Activated CD8-positive, alpha-beta T cell treated with anti-CD3 and anti-CD28 coated beads for 36 hours (primary cell): ENCODE measurements at places on chromosomes 13 and 19.

DNA sequence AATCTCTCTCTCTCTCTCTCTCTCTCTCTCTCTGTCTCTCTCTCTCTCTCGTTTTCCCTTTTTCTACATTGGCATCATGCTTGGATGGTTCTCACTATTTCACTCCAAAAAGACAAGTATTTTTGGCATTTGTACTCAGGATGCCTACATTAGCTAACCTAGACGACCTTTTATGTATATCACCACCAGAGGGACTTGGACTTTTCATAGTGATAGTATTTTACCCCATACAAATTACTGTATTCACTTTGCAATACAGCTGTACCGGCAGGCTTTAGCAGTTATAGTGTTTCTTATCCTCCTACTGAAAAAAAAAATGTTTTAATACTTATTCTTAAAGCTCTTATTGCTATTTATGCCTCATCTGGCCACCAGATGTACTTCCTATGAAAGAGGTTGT, 687.2 kb upstream of the KLHL1 start:
- no peak overlapping the region for H3K27ac ChIP-seq
- H3K27me3 ChIP-seq: no peaks in the 10 kb centered on the region
- no peaks in the 10 kb centered on the region for H3K4me1 ChIP-seq
- no peak for DNase-seq
- no peaks in the 10 kb centered on the region for H3K36me3 ChIP-seq

- peaks cover 3% of the 10 kb centered on the region for H3K36me3 ChIP-seq
- no peaks in the 10 kb centered on the region for H3K27me3 ChIP-seq
- peaks cover 19% of the 10 kb centered on the region for H3K4me1 ChIP-seq
- DNase-seq: no peak
- no peak overlapping the region for H3K4me3 ChIP-seq
Observed at GRCh38 chr19:4454747-4455718, 2.6 kb downstream of the UBXN6 start.

DNA sequence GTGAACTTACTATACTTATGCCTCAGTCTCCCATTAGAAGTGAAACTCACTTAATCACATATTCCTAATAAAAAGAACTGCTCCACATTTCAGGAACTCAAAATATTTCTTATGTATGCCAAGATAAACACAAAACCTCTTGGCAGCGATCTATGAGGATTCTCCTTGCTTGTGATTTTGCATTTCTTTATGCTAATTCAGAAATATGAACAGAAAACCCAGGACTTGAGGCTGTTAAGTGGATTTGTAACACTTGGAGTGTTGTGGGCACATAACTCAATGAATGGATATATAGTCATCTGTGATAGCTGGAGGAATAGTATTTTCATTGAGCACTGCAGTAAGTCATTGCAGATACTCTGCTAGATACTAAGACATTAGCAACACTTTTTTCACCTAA, 5.6 kb upstream of the KATNAL1 start:
- no peak for DNase-seq
- H3K27ac ChIP-seq: no peak overlapping the region
- no peak overlapping the region for H3K4me3 ChIP-seq

DNA sequence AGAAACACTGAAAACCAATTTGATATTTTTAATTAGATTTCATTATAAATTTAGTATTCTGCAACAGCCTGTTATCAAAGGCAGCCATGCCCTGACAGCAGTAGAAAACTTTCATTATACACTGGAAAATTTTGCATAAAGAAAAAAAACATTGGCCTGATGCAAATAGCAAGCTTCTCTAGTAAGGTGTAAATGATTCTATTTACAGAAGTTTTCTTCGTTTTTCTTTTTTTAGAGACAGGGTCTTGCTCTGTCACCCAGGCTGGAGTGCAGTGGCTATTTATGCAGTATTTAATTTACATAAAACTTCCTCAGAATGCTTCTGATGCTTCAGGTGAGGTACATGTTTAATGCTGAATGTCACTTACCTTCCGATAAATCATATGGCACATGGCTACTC, 67.0 kb downstream of the ABCC4 start:
- H3K36me3 ChIP-seq: peaks cover 14% of the 10 kb centered on the region
- no peak overlapping the region for H3K4me3 ChIP-seq
- H3K4me1 ChIP-seq: peaks cover 14% of the 10 kb centered on the region

DNA sequence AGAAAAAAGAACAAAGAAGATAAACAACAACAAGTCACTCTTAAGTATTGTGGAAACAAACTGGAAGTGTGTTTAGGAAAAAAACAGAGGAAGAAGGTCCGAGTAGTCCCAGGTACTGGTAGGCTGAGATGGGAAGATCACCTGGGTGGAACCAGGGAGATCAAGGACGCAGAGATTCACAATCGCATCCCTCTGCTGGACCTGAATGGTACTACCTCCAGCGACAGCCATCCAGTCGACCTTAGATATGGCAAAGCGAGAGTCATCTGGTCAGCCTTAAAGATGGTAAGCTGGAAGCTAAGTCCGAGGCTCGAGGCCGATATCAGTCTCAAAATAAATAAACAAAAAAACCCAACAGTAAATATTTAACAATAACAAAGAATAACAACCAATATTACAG, 44.9 kb upstream of the ZNF91 start:
- DNase-seq: peak; percentile 30
- H3K36me3 ChIP-seq: peaks cover 5% of the 10 kb centered on the region
- no peaks in the 10 kb centered on the region for H3K4me1 ChIP-seq
- H3K27me3 ChIP-seq: no peaks in the 10 kb centered on the region
- H3K4me3 ChIP-seq: no peak overlapping the region

GRCh38 chr13:88217883-88218282, 546.7 kb downstream of the SLITRK5 start:
- no peaks in the 10 kb centered on the region for H3K27me3 ChIP-seq
- DNase-seq: no peak
- no peak overlapping the region for H3K4me3 ChIP-seq
- H3K36me3 ChIP-seq: no peaks in the 10 kb centered on the region
- H3K4me1 ChIP-seq: no peaks in the 10 kb centered on the region

- DNase-seq: no peak
- peaks cover 2% of the 10 kb centered on the region for H3K36me3 ChIP-seq
- peaks cover 79% of the 10 kb centered on the region for H3K27me3 ChIP-seq
- H3K4me3 ChIP-seq: no peak overlapping the region
- no peak overlapping the region for H3K27ac ChIP-seq
Observed at GRCh38 chr13:99974939-99975561, 3.5 kb upstream of the ZIC5 start.

DNA sequence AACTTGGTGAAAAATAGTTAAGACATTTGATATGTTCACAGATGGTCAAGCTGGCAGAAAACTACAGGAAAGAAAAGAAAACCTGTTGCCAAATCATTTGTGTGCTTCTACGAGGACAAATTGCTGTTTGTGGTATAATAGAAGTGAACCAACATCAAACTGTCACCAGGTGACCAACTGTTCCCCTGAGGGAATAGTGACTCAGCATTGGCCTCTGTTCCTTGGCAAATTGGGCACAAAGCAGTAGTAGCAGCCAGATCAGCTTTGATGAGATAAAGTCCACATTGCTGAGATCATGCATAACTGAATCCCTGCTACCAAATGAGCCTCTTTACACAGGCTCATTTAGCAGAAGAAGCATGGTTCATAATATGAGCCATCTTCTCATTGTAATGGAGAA, 103.5 kb downstream of the POSTN start:
- no peak for DNase-seq
- H3K4me3 ChIP-seq: no peak overlapping the region
- no peaks in the 10 kb centered on the region for H3K36me3 ChIP-seq
- no peak overlapping the region for H3K27ac ChIP-seq
- no peaks in the 10 kb centered on the region for H3K4me1 ChIP-seq

DNA sequence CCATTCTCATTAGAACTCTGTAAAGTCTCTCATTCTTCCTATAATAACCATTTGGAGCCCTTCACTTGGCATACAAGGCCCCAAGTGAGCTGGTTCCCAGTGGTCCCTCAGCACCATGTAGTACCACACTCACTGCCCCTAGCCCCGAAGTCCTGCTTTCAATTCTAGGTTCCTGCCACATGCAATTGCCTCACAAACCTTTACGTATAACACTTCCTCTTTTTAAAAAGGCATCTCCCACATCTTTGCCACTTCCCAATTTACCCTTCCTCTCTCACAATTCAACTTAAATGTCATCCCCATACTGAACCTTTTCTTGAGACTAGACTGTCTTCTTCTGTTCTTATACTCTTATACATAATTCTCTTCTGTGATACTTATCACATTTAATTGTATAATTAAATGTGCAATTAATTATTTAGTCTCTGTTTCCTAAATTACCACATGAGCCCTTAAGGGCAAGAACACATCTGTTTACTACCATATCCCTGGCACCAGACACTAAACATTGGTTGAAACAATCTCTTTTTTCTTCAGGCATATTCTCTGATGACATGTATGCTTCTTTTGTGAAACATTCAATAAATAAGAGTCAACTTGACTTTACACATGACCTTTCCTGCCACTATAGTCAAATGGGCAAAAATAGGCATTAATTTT, 304.0 kb downstream of the SPRY2 start:
- H3K36me3 ChIP-seq: no peaks in the 10 kb centered on the region
- no peaks in the 10 kb centered on the region for H3K4me1 ChIP-seq
- no peak for DNase-seq
- H3K4me3 ChIP-seq: no peak overlapping the region
- H3K27ac ChIP-seq: no peak overlapping the region
- H3K27me3 ChIP-seq: no peaks in the 10 kb centered on the region

DNA sequence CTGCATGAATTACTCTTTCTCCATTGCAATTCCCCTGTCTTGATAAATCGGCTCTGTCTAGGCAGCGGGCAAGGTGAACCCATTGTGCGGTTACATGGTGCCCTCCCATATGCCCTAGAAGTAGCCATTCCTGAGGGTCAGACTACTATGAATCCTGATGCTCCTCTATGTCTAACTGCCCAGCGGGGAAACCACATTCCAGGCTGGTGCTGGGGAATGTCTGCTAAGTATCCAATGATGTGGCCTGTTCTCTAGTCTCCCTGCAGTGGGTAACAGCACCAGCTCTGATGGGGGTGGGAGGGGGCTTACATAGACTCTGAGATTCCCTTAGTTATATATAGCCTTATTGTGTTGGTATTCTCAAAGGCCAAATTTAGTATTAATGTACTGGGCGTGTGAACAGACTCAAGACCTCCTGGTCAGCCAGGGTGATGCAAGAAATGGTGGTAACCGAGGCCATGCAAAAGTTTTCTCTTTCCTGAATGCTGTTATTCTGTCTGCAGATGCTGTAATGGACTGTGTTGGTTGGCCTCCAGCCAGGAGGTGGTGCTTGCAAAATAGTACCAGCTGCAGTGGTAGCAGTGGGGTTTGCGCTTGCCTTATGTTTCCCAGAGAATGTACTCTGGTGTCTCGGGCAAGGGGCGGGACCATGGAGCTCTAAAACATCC, 564.8 kb upstream of the SLITRK1 start:
- no peak for DNase-seq
- no peaks in the 10 kb centered on the region for H3K27me3 ChIP-seq
- no peaks in the 10 kb centered on the region for H3K36me3 ChIP-seq
- no peaks in the 10 kb centered on the region for H3K4me1 ChIP-seq
- H3K27ac ChIP-seq: no peak overlapping the region

DNA sequence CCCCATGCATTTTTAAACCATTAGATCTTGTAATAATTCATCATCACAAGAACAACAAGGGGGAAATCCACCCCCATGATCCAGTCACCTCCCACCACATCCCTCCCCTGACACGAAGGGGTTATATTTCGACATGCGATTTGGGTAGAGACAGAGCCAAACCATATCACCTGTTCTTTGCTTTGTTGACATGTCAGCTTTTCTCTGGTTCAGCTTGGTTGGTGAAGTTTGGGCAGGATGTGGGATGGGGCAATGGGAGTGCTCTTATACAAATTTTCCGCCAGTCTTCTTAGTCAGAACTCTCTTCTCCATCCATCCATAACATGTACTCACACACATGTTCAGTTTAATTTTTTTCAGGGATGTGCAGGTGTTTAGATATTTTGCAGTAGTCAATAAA, 12.9 kb downstream of the TPP2 start:
- H3K27ac ChIP-seq: peak overlapping the region; percentile 76
- DNase-seq: peak; percentile 45
- H3K36me3 ChIP-seq: peaks cover 62% of the 10 kb centered on the region
- peaks cover 52% of the 10 kb centered on the region for H3K4me1 ChIP-seq
- H3K4me3 ChIP-seq: no peak overlapping the region

DNA sequence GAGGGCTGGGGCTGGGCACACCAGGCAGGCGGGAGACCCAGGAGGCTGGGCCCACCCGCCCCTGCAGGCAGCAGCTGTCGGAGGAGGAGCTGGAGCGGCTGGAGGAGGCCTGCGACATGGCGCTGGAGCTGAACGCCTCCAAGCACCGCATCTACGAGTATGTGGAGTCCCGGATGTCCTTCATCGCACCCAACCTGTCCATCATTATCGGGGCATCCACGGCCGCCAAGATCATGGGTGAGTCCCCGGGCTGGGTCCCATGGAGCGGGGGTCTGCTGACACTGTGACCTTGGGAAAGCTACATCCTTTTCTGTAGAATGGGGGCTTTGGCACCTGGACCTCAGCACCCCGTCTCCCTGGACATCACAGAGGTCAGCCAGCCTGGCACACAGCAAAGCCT, 8.1 kb downstream of the PRPF31 start:
- no peak for DNase-seq
- H3K4me3 ChIP-seq: no peak overlapping the region
- no peak overlapping the region for H3K27ac ChIP-seq
- peaks cover 40% of the 10 kb centered on the region for H3K36me3 ChIP-seq
- H3K27me3 ChIP-seq: no peaks in the 10 kb centered on the region

DNA sequence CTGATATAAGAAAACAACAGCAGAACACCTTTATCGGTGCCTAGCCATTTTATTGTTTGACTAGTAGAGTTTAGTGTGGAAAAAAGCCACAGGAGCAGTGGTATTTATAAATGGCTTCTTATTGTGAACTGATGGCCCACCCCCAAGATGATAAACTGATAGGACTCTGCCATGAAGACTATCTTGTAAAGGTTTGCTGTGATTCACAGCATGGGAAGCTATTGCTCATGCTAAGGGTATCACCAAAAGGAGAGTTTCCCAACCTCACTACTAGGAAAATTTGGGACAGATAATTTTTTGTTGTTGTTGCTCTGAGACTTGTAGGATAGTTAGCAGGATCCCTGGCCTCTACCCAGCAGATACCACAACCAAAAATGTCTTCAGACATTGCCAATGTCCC, 12.0 kb upstream of the SLC7A1 start:
- peaks cover 11% of the 10 kb centered on the region for H3K27me3 ChIP-seq
- DNase-seq: no peak
- H3K27ac ChIP-seq: no peak overlapping the region
- H3K36me3 ChIP-seq: no peaks in the 10 kb centered on the region

DNA sequence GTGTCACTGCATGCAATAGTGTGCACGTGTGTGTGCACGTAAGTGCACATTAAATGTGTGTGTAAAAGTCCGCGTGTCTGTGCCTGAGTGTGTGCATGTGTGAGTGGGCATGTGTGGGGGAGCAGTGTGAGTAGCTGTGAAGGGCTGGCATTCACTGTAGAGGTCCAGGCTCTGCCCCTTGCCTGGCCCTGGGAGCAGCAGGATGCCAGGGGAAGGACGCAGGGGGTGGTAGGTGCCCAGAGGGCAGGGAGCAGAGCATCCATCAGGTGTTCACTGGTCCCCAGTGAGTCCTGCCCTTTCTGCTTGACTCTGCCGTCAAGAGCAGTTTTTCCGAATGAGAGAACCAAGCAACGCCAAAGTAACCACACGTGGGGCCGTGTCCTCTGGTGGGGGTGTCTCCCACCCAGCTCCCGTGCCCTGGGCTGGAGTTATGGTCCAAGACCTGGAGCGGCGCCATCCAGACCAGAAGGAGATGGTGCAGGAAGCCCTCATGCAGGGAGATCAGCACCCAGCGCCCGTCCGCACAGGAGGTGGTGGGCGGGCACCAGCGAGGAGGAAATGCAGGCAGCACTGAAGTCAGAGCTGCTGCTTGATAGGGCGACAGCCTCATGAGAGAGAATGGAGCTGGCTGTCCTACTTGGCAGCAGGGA, 68.5 kb downstream of the TEX29 start:
- peak; percentile 65 for DNase-seq
- H3K4me1 ChIP-seq: peaks cover 33% of the 10 kb centered on the region
- H3K36me3 ChIP-seq: no peaks in the 10 kb centered on the region
- peak overlapping the region; percentile 19 for H3K4me3 ChIP-seq
